ENCODE measurements at places on chromosomes 5 and 9.

DNA sequence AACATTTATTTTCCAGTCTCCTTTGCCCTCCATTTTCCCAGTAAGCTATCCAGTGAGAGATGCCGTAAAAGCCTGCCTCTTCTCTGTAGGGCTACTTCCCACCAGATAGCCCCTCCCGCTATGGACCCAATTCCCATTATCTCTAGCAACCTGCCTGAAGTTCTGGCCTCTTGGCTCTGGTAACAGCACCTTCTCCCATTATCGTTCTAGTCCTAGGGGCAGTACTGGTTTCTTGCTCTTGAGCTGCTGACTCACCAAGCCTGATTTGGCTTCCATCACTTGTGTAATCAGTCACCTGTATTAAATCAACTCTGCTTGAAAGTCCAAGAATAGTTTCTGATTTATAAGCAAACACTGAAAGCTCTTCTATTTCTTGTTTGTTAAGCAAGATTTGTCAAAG is 42.8 kb upstream of the PARP8 start:
- DNase-seq: no peak

GRCh38 chr5:61347080-61347479 is 15.0 kb downstream of the ZSWIM6 start:
- no peak for DNase-seq

- no peak for DNase-seq
Observed at GRCh38 chr5:137385064-137385463, 114.1 kb downstream of the SPOCK1 start.

DNA sequence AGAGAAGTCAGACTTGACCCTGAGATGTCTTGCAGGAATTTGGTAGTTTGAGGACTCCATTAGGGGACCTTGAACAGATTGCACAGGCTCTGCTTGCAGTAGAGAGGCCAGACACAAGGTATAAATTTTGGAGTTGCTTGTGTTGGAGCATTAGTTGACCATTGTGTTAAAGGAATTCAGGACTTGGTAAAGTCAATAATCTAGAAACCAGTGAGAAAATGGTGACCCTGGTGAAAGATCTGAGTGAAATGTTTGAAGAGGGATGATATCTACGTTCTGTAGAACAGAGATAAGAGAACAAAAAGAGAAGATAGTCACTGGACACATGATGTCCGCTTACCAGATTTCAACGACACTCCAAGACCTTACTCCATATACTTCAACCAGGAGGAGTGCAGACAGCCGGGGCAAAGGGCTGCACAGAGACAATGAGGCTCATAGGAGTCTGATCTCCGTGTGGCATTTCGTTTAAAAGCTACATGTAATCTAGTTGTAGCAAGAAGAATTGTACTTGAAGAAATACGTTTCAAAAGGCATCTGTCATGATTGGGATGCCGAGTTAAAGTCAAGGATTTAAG is 13.2 kb downstream of the DNAJC25 start:
- no peak for DNase-seq

GRCh38 chr9:109063760-109064159 is 50.5 kb upstream of the CTNNAL1 start:
- DNase-seq: no peak

DNA sequence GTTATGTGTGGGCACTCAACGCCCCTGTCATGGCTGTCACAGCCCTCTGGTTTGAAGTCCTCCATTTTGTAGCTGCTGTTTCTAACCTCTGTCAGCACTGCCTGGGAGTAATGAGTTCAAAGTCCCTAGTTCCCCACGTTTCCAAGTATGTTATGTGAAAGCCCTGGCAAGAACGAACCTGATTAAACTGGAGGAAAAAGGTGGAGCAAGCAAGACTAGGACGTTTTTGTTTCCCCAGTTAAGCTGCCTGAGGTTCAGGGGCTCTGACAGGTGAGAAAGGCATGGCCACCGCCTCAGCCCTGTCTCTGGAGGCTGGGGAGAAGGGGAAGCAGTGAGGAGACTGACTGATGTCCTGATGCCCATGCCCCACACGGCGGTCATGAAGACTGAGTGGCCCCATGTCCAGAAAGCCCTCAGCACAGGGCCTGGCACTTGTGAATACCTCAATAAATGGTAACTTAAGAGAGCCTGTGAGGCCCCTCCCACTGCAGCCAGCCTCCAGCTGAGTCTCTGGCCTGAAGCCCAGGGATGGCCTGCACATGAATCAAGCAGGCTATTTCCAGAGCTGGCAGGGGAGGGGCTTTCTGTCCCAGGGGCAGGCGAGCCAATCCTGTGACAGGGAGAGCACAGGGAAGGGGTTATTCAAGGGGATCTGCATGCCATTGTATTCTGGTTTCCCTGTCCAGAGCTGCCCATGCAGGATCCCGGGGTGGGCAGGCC is 61.8 kb downstream of the PFDN1 start:
- DNase-seq: no peak

- peak; percentile 50 for DNase-seq
Observed at GRCh38 chr5:149990518-149991376, 9.7 kb downstream of the TIGD6 start.

GRCh38 chr9:123000371-123001068 is 32.9 kb upstream of the GPR21 start:
- DNase-seq: no peak

DNA sequence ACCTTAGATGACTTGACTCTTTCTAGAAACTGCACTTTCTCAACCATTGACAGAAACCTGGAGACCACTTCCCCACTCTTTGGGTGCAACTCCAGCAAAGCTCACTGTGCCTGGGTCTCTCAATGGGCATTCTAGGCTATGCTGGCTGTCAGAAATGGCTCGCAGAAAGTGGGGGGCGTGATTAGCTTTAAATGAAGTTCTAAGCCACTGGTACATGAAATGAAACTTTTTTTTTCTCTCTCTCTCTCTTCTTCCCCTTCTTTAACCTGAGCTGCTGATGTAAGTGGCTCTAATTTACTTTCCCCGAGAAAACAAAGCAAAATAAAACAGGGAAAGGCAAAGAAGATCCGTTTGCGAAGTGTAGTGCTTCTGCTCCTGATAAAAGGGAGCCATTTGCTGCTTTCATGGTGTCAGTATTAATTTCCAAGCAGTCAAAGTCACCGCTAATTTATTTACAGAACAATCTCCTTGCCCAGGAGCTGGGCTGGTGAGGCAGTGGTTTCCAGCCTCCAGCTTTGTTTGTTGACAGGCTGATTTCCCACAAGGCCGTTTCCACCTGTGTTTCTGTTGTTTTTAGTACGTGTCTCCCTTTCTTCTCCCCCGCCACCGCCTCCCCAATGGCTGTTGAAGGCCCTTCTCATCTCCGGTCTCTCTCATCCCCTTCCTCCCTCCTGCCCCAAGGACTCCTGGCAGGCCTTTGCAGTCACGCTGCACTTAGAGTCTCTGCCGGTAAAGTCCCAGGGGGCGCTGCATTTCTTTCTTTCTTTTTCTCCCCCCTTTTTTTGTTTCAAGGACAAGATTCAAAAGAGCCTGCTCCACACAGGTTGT is 422.9 kb downstream of the EBF1 start:
- DNase-seq: no peak

DNA sequence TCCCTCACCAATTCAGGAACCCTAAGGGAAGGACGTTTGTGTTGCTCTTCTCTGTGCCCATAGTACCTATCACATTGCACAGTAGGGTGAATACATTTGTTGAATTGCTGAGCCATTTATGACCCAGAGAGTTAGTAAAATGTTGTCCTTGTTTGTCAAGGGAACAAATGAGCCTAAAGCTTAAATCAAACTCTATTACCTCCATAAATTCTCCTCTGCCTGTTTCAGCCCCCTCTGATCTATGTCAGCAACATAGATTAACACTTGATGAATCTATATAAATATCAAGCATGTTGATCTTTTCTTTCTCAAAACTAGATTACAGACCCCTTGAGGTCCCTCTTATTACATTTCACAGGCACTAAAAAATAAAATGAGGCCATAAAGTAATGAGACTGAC is 7.1 kb downstream of the SLC1A1 start:
- DNase-seq: no peak

GRCh38 chr9:34993502-34994259 is 4.1 kb downstream of the DNAJB5 start:
- no peak for DNase-seq

DNA sequence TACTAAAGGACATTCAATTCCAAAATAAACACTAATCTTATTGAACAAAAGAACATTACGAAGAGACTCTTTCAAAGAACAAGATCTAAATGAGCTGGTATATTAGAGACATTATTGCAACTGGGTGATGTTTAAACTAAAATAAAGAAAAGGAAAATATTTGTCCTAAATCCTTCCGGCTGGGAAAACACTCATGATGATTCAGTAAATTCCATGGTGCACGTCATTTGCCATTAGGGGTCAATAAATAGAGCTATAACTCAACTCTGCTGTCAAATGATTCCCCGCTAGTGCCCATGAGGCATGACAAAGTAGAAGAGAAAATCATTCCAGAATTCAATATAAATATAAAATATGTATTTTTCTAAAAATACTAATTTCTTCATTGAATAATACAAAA is 565.5 kb upstream of the TUSC1 start:
- no peak for DNase-seq

DNA sequence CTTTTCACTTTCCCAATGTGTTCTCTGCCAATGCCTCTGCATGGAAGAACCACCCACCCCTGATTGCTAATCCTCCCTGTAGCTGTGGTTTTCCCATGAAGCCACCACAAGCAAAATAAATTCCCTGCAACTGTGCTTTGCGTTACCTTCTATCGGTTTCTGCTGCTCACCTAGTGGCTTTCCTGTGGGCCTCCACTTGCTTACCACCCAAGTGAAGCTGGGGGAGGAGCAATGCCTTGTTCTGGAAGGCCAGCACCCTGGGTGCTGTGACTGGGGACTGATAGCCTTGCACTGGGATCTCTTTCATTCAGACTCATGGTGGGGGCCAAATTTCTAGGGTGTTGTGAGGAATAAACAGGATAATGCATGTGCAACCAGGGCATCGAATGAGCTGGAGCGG is 56.3 kb upstream of the GDNF start:
- DNase-seq: no peak

DNA sequence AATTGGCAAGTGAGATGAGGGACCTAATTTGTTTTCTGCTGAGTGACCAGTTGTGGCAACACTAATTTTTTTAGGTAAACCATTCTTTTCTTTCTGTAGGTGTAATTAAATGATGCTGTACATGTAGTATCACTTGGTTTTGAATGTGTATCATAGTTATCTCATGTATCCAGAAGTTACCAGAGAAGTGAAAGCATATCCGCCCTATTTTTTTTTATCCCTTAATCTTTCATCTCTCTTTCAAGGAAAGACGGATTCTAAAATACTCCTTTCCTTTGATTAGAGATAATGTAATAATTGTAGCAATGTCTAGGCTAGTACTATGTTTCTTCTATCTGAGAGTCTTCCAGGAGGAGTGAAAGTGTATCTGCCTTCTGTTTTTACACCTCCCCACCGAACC is 7.1 kb downstream of the KDM3B start:
- no peak for DNase-seq

GRCh38 chr5:110414360-110414759 is 312.1 kb downstream of the TMEM232 start:
- no peak for DNase-seq

DNA sequence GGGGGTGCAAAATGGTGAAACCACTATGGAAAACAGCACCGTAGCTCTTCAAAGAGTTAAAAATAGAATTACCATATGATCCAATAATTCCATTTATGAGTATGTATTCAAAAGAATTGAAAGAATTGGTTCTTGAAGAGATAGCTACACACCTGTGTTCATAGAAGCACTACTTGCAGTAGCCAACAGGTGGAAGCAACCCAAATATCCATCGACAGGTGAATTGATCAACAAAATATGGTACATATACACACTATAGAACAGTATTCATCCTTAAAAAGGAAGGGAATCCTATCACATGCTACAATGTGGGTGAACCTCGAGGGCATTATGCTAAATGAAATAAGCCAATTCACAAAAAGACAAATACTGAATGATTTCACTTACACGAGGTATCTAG is 85.7 kb upstream of the VCAN start:
- no peak for DNase-seq

- no peak for DNase-seq
Observed at GRCh38 chr5:38979535-38979934, 94.7 kb downstream of the RICTOR start.

- peak; percentile 44 for DNase-seq
Observed at GRCh38 chr5:113294311-113295110, 140.3 kb downstream of the TSSK1B start.

- no peak for DNase-seq
Observed at GRCh38 chr5:38478878-38479277, 77.6 kb downstream of the LIFR start.

- DNase-seq: no peak
Observed at GRCh38 chr5:16784088-16784487, 152.0 kb downstream of the MYO10 start.

DNA sequence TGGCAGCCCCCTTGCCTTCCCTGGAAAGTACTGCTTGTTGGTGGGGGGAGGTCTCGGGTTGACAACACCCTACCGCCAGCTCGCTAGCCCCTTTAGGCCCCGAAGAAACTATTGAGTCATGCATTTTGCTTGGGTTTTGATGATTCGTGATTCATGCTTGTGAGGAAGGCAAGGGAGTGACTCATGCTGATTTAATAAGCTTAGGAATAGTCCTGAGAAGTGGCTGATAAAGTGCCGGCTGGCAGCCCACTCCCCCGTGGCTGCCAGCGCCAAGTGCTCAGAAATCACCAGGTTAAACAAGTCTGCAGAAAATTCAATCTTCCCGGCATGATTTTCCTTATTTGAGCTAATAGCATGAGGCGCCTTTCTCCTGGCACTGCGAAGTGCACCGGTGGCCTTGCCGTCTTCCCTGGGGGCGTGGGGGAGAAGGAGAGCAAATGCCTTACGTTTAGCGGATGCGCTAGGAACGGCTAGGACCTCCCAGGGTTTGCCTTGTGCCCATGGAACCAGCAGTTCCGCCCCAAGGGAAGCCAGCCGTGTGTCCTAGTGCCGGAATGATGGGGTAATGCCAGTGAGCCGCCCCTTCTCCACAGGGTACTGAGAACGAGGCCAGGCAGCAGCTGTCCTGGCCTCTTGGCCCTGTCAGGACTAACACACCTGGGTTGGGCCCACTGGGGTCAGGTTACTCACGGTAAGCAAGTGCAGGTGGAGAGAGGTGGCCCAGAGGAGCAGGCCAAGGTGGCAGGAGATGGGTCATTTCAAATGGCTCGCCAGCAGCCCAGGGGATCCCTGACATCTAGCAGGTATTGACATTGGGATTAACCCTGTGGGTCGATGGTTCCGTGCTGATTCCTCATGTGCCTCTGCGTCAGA is 151.9 kb downstream of the MACROH2A1 start:
- no peak for DNase-seq

- no peak for DNase-seq
Observed at GRCh38 chr5:128376577-128376976, 161.5 kb downstream of the FBN2 start.

GRCh38 chr5:172481011-172481800 is 26.9 kb upstream of the SH3PXD2B start:
- DNase-seq: no peak

GRCh38 chr9:95854386-95855020 is 21.0 kb upstream of the ERCC6L2 start:
- DNase-seq: no peak

GRCh38 chr9:87518702-87519335 is 21.2 kb downstream of the DAPK1 start:
- no peak for DNase-seq

GRCh38 chr9:111187376-111187775 is 142.6 kb downstream of the OR2K2 start:
- no peak for DNase-seq

GRCh38 chr5:75756981-75757380 is 39.7 kb upstream of the POC5 start:
- no peak for DNase-seq
